Endothelial cell of coronary artery (primary cell): ENCODE measurements at places on chromosomes 2 and 18. TPM values are rescaled to one million over a fixed set of nuclear protein-coding genes. Genes with fewer than 3 reads are reported as not detected.

The KIF3C gene
- 14.8 and 17.9 TPM in 2 replicates for total RNA-seq

The UGT1A8 gene
- not detected in 2 replicates for total RNA-seq

The COL4A4 gene
- 0.09 and 1.3 TPM in 2 replicates for total RNA-seq

The ANKRD53 gene
- 0.09 and 0.18 TPM in 2 replicates for total RNA-seq

The SLC5A7 gene
- total RNA-seq = not detected in 2 replicates
